MCF 10A (cell line): ENCODE measurements at places on chromosomes 6 and 20. TPM values are rescaled to one million over a fixed set of nuclear protein-coding genes. Genes with fewer than 3 reads are reported as not detected.
A peak's percentile ranks its signal among the peaks of the same experiment; 100 is the strongest.

DNA sequence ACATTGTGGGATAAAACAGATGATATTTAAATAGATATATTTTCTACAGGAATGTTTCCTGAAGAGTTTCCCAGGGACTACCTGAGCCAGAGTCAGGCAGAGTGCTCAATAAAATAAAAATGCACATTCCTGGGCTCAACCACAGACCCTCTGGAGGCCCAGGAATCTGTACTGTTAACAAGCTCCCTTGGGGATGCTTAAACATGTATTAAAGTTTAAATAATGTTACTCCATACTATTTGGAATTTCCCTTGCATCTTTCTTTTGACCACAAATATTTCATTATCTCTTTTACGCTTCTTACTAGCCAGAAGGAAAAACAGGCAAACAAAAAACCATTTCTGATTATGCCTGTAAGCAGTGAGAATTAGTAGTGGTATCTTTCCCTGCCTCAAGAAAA lies 42.3 kb downstream of the GPR63 start:
- H3K27me3 ChIP-seq, result no peaks in the 10 kb centered on the region
- no peaks in the 10 kb centered on the region for H3K36me3 ChIP-seq
- H3K27ac ChIP-seq, result no peak overlapping the region
- no peaks in the 10 kb centered on the region for H3K4me1 ChIP-seq
- no peak overlapping the region for H3K4me3 ChIP-seq

DNA sequence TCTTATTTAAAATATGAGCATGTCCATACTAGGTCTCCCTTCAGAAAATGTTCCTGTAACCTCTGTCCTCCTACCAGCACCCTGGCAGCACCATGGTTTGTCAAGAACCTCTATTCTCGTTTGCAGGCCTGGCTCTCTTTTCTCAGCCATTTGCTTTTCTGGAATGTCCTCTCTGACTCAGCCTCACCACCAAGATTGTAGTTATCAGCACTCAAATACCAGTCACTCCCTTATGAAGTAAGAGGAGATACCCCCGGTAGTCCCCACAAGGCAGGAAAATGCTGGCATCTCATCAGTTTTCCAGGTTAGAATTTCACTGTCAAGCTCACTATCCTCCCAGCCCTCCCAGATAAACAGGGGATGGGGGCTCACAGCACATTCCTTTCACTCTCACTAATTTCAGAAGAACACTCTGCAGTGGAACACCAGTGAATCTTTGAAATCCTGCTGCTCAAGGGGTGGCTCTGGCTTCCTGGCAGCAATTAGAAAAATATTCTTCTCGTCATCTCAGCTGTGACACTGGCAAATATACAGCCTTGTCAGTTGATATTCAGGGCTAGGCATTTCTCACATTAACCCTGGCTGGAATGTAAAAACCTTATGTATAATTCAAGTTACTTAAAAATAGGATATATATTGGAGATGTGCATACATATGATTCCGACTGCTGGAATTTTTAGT lies 129.2 kb downstream of the TBX18 start:
- H3K27ac ChIP-seq, result peak overlapping the region; percentile 28
- H3K4me1 ChIP-seq, result peaks cover 25% of the 10 kb centered on the region
- no peaks in the 10 kb centered on the region for H3K27me3 ChIP-seq
- H3K36me3 ChIP-seq, result no peaks in the 10 kb centered on the region

- no peak overlapping the region for H3K27ac ChIP-seq
- peaks cover 6% of the 10 kb centered on the region for H3K36me3 ChIP-seq
- H3K4me1 ChIP-seq, result no peaks in the 10 kb centered on the region
Measured at GRCh38 chr6:107390685-107391435, 68.5 kb downstream of the PDSS2 start.

- H3K36me3 ChIP-seq, result no peaks in the 10 kb centered on the region
- no peak overlapping the region for H3K4me3 ChIP-seq
- no peak overlapping the region for H3K27ac ChIP-seq
- no peak for DNase-seq
- H3K27me3 ChIP-seq, result no peaks in the 10 kb centered on the region
Measured at GRCh38 chr6:111723412-111723970, 117.8 kb upstream of the TRAF3IP2 start.

GRCh38 chr20:20360464-20360863 lies 7.4 kb upstream of the INSM1 start:
- H3K27ac ChIP-seq, result no peak overlapping the region
- no peaks in the 10 kb centered on the region for H3K36me3 ChIP-seq
- H3K27me3 ChIP-seq, result peaks cover 57% of the 10 kb centered on the region

GRCh38 chr20:61645732-61646131 lies 393.7 kb downstream of the CDH4 start:
- no peaks in the 10 kb centered on the region for H3K4me1 ChIP-seq
- no peak for DNase-seq
- H3K27me3 ChIP-seq, result no peaks in the 10 kb centered on the region
- H3K36me3 ChIP-seq, result no peaks in the 10 kb centered on the region
- H3K4me3 ChIP-seq, result no peak overlapping the region
- H3K27ac ChIP-seq, result no peak overlapping the region

DNA sequence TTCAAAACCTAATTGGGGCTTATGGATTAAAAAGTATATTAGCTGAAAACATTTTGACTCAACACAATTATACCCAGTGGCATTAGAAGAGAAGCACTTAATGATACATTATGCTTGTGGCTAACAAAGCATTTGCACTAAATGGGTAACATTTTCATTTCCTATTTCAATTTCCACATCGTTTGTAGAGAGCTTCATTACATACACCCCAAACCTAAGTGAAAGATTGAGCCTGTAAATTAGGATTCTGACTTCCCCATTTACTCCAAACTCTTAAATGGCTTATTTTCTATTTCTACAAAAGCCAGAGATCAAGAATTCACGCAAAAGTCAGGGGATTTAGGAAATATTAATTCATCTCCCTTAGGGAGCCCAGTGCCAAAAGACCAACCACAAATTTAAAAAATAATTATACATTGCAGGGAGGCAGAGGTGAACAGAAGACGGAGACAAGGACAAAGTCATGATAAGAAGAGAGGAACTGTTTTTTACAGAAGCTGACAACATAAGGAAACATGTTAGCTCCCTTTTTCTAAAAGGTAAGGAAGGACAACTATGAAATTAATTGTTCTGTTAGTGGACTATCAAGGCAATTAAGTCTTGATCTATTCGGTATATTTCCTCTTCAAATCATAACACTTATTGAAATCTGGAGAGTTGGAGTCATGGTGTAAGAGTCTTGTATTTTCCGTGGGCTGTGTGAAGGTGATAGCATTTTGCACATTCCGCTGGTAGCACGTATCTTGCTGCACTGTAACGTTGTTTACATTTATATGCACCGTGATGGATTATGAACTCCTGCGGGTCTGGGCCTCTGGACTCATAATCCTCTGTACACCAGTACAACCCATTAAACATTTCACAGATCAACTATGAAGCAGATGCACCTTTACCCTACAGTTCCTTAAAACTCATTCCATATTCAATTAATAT lies 24.8 kb upstream of the EZR start:
- no peaks in the 10 kb centered on the region for H3K27me3 ChIP-seq
- H3K36me3 ChIP-seq, result no peaks in the 10 kb centered on the region
- H3K4me1 ChIP-seq, result peaks cover 2% of the 10 kb centered on the region
- no peak overlapping the region for H3K4me3 ChIP-seq
- no peak overlapping the region for H3K27ac ChIP-seq
- no peak for DNase-seq

- no peaks in the 10 kb centered on the region for H3K27me3 ChIP-seq
- no peaks in the 10 kb centered on the region for H3K36me3 ChIP-seq
- peak overlapping the region; percentile 0 for H3K4me3 ChIP-seq
- peaks cover 26% of the 10 kb centered on the region for H3K4me1 ChIP-seq
- H3K27ac ChIP-seq, result peak overlapping the region; percentile 8
Measured at GRCh38 chr6:81766482-81767069, 14.1 kb upstream of the TENT5A start.

DNA sequence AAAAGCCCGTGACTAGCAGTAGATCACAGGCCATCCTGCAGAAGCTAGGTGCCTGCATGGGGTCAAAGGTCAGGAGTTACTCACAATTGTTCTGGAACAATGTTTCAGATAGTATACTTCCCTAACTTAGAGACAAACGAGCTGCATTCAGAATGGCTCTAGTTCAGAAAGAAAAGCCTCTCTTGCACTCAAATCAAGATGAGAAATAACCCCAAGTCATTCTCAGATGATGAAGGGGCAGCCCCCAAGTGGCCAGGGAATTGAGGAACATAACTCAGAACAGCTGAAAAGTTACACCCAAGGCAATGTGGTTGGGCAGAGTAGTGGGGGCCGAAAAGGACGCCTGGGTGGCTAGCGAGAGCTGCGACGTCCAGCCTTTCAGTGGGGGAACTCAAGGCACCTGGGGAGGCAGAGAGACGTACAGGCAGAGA lies 27.8 kb downstream of the FYN start:
- no peak for DNase-seq
- H3K36me3 ChIP-seq, result no peaks in the 10 kb centered on the region
- no peaks in the 10 kb centered on the region for H3K27me3 ChIP-seq
- peaks cover 8% of the 10 kb centered on the region for H3K4me1 ChIP-seq
- H3K4me3 ChIP-seq, result no peak overlapping the region
- H3K27ac ChIP-seq, result no peak overlapping the region

GRCh38 chr6:128519132-128519930 lies 1.1 kb downstream of the PTPRK start:
- peak; percentile 68 for DNase-seq
- no peaks in the 10 kb centered on the region for H3K36me3 ChIP-seq
- no peaks in the 10 kb centered on the region for H3K27me3 ChIP-seq
- H3K4me1 ChIP-seq, result peaks cover 25% of the 10 kb centered on the region

- H3K4me3 ChIP-seq, result no peak overlapping the region
- H3K36me3 ChIP-seq, result no peaks in the 10 kb centered on the region
- DNase-seq, result no peak
- no peaks in the 10 kb centered on the region for H3K27me3 ChIP-seq
- peaks cover 6% of the 10 kb centered on the region for H3K4me1 ChIP-seq
- H3K27ac ChIP-seq, result no peak overlapping the region
Measured at GRCh38 chr6:109420751-109421150, 19.7 kb downstream of the PPIL6 start.

DNA sequence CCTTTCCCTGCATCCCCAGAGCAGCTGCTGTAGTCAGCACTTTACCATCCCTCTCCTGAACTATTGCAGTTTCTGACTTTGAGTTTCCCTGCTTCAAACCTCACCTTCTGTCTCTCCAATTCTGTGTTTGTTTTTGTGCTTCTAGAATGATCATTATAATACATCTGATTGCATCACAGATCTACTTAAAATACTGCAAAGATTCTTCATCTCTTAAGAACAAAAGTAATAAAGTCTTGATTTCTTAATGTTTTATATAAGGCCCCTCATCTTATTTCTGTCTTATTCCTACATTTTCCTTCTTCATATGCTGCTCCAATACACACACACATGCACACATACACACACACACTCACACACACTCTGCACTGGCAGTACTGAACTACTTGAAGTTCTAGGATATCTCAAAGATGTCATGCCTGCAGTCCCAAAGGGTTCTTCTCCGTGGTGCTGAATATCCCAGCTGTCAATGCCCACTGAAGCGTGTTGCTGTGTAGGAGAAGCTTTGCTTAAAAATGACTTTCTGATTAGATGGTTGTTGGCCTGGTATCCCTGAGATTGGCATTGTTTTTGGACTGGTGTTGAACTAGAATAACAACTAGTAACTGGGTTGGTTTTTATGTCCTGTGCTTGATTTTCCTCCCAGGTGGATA lies 97.2 kb downstream of the MAP3K4 start:
- DNase-seq, result peak; percentile 5
- H3K4me3 ChIP-seq, result no peak overlapping the region
- H3K4me1 ChIP-seq, result peaks cover 10% of the 10 kb centered on the region
- peaks cover 44% of the 10 kb centered on the region for H3K36me3 ChIP-seq
- H3K27ac ChIP-seq, result no peak overlapping the region

DNA sequence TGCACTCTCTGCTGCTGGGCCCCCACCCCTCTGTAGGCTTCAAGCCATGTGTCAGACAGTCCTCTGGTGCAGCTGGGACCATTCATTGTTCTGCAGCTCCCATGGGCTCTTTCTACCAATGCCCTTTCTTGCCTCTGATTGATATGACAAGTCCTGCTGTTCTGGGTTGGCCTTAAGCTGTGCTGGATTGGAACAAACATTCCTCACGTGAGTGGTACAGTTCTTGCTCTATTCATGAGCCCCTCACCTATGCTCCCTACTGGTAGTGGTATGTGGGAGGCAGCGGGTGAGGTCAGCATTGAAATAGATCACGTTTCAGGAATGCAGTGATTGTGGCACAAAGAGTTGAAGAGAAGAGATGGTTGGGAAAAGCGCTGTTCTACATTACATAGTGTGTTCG lies 48.8 kb upstream of the RALY start:
- H3K36me3 ChIP-seq, result no peaks in the 10 kb centered on the region
- peaks cover 9% of the 10 kb centered on the region for H3K4me1 ChIP-seq
- H3K4me3 ChIP-seq, result no peak overlapping the region
- H3K27me3 ChIP-seq, result no peaks in the 10 kb centered on the region
- no peak overlapping the region for H3K27ac ChIP-seq
- no peak for DNase-seq

- H3K4me3 ChIP-seq, result no peak overlapping the region
- DNase-seq, result no peak
- H3K4me1 ChIP-seq, result no peaks in the 10 kb centered on the region
- H3K27me3 ChIP-seq, result peaks cover 31% of the 10 kb centered on the region
- no peak overlapping the region for H3K27ac ChIP-seq
Measured at GRCh38 chr6:107641071-107641470, 151.2 kb downstream of the SOBP start.

DNA sequence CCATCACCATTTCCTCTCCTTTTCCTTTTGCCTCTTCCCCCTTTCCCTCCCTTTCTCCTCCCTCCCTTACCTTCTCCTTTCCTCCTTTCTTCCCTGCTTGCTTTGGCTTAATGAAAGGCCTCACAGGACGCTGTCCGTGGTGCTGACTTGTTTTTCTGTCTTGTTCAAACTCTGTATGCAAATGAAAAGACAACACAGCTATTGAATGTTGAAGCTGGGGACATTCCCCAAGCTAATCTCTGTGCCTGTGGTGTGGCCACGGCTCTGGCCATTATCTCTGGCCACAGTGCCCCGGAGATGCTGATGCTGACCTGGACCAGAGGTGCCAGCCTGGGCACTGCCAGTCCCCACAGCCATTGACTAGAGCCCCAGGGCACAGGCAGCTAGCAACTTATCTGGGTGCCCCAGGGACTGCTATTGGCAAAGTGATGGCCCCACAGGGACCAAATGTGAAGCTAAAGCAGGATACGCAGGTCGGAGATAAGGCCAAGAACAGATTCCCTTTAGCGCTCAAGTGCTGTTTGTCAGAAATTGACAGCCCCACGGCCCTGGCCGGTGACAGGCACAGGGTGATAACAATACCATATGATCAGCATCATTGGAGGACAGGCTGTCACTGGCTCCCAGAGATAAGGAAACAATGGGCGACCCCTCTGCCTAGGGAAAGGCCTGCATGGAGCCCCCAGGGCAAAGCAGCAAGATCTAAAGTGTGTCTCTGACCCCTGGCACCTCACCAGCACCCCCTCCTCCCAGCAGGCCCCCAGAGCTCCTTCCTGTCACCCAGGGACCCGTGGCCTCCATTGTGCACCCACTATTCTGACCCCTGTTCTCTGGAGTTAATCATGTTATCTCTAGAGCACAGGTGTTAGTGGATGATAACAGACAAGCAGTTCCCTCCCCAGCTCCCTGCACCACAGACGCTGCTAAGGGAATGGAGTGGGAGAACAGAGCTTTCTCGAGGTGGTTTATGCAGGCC lies 31.6 kb upstream of the SLC32A1 start:
- no peak overlapping the region for H3K27ac ChIP-seq
- peak; percentile 78 for DNase-seq
- no peaks in the 10 kb centered on the region for H3K36me3 ChIP-seq
- H3K4me1 ChIP-seq, result no peaks in the 10 kb centered on the region
- H3K27me3 ChIP-seq, result peaks cover 40% of the 10 kb centered on the region
- no peak overlapping the region for H3K4me3 ChIP-seq

The MATN4 gene
- total RNA-seq, result 0.20 TPM in 1 of 2 replicates, not detected in the other

The OPRM1 gene
- not detected in 2 replicates for total RNA-seq

The GJA1 gene
- not detected in 2 replicates for total RNA-seq

The CLPSL1 gene
- total RNA-seq, result not detected in 2 replicates

The LTB gene
- 0.37 TPM in 1 of 2 replicates, not detected in the other for total RNA-seq

The ELMO2 gene
- total RNA-seq, result 21.1 and 31.7 TPM in 2 replicates

The SNAP25 gene
- total RNA-seq, result not detected in 2 replicates

The SYNDIG1 gene
- total RNA-seq, result not detected in 2 replicates

The HEY2 gene
- total RNA-seq, result not detected in 2 replicates
